ENCODE measurements at places on chromosomes 2 and 18. TPM values are rescaled to one million over a fixed set of nuclear protein-coding genes. Genes with fewer than 3 reads are reported as not detected.
A peak's percentile ranks its signal among the peaks of the same experiment; 100 is the strongest.

Gene CHRND
- total RNA-seq, result not detected

Gene PCARE
- not detected for total RNA-seq

Gene CYP27C1
- total RNA-seq, result not detected

Gene SCN2A
- total RNA-seq, result not detected

Gene ACVR1C
- 2.4 TPM for total RNA-seq

Gene UGT1A10
- total RNA-seq, result not detected

Gene RAB17
- total RNA-seq, result not detected

Gene TTR
- total RNA-seq, result not detected

Gene LINC00305
- total RNA-seq, result not detected

Gene C1QL2
- not detected for total RNA-seq

Gene ABCG5
- total RNA-seq, result not detected

Gene COL5A2
- 1.0 TPM for total RNA-seq

DNA sequence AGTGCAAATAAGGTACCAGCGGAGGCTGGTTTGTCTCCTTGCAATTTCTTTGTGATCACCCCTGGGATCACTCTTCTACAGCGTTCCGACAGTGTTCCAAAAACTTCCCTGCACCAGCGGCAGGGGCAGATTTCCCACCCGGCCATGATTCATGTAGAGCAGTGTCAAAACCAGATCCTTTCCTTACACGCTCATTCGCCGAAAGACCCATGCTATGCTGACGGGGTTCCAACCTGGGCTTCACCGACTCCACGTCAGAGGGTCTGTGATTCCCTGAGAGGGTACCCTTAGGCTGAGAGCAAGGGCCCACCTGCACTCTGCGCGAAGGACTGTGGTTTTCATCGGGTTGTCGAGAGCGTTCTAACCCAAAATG lies 423 bp upstream of the TTC27 start:
- no peak for DNase-seq

GRCh38 chr18:70116949-70117348 lies 88.5 kb downstream of the RTTN start:
- no peak for DNase-seq

- DNase-seq, result peak; percentile 56
These were observed 884 bp downstream of the HES6 start for GRCh38 chr2:238238766-238239542.

DNA sequence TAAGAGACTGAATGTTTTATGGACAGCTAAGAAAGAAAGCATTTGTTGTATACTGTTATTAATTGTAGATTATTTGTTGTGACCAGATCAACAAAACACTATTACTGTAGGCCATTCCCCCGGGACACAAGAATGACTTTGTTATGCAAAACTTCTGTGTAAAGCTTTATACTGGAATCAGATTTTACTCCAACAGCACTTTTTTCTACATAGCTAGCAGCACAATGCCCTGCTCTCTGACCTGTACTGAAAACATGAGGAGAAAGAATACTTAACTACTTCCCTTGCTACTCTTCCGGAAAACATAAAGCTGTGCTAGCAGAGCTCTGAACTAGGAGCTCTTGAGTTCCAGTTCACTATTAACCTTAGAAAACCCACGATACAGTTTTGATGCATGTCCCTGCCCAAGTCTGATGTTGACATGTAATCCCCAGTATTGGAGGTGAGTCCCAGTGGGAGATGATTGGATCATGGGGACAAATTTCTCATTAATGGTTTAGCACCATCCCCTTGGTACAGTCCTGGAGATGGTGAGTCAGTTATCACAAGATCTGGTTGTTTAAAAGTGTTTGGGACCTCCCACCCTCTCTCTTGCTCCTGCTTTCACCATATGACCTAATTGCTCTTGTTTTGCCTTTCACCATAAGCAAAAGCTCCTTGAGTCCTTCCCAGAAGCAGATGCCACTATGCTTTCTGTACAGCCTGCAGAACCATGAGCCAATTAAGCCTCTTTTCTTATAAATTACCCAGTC lies 601.1 kb upstream of the PIK3C3 start:
- DNase-seq, result no peak

GRCh38 chr2:188414869-188415753 lies 123.4 kb downstream of the GULP1 start:
- DNase-seq, result no peak

- no peak for DNase-seq
These were observed 164.6 kb downstream of the TMEM247 start for GRCh38 chr2:46643951-46644350.

- no peak for DNase-seq
These were observed 1.0 kb downstream of the LIMS1 start for GRCh38 chr2:108535357-108535631.

DNA sequence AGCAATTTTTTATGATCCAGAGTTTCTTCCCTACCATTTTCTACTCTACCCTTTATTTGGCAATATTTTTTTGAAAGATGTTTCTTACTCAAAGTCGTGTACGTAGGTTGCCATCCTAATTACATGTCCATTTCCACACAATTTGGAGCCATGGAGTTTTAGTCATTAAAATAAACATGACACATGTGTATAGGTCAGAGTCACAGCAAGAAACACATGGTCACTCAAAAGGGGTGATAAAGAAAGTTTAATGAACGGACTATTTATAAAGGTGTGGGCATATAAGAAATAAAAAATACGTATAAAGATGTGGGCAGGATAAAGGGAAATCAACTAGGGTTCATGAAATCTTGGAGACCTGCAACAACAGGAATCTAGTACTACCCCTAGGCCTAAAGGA lies 138.9 kb downstream of the SLC4A10 start:
- no peak for DNase-seq

- DNase-seq, result no peak
These were observed 61.5 kb downstream of the RPRM start for GRCh38 chr2:153417077-153417476.

- DNase-seq, result no peak
These were observed 608.7 kb upstream of the REG3G start for GRCh38 chr2:78416625-78417300.

DNA sequence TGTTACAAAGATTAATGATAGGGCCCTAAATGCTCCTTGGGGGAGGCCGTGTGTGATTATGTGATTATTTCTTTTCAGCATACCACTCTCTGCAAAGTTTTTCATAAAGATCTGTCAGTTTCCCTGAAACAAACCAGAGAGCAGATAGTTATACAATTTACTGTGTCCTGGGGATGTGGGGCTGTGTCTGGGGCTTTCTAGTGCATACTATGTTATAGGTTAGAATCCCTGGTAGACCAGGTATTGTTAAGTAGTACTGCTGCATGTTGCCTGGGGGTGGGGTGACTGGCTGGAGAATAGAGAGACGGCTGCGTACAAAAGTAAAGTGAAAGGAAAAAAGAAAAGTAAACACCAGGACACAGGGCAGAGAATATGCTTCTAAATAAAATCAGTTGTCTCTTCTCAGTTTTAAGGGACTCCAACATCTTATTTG lies 3.3 kb upstream of the CCBE1 start:
- DNase-seq, result no peak

GRCh38 chr18:3213300-3214059 lies 6.3 kb downstream of the MYOM1 start:
- no peak for DNase-seq

DNA sequence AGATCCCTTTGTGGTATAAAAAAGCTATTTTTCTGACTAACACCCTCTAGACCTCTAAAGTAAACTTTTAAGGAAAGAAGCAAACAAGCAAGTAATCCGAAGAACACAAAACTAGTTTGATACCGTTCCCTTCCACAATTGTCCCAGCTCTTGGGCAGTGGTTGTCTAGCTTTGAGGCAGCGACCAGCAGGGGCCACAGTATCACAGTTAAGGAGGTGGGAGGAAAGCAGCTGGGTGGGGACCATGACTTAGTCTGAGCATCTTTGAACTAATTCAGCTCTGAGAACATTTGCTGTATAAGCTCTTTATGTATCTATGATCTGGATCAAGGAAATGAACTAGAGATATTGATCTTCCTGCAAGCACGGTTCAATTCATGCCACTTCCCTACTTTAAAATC lies 51.0 kb downstream of the SF3B1 start:
- DNase-seq, result no peak

GRCh38 chr18:54247511-54248175 lies 21.7 kb upstream of the POLI start:
- DNase-seq, result no peak

GRCh38 chr2:181957668-181958067 lies 28.0 kb upstream of the PPP1R1C start:
- DNase-seq, result no peak

- DNase-seq, result no peak
These were observed 6.1 kb upstream of the DIPK1C start for GRCh38 chr18:74463254-74463653.

DNA sequence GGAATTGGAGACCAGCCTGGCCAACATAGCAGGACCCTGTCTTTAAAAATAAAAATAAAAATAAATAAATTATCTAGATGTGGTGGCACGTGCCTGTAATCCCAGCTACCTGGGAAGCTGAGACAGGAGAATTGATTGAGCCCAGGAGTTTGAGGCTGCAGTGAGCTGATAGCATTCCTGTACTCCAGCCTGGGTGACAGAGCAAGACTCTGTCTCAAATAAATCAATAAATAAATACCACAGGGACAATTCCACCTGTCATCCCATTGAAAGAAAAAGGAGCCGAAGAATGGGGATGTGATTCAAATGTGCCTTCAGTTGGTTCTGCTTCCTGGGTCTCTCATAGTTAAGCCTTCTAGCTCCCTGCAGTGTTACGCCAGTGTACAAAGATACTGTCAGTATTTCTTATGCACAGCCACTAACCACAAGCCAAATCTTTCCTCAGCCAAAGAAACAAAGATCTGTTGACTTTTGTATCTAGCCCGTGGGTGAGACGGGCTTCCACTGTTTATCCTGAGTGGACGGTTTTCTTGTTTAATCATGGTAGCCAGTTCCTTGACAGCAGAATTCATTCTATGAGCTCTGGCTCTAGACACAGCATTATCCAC lies 12.6 kb downstream of the LGALSL start:
- DNase-seq, result no peak

DNA sequence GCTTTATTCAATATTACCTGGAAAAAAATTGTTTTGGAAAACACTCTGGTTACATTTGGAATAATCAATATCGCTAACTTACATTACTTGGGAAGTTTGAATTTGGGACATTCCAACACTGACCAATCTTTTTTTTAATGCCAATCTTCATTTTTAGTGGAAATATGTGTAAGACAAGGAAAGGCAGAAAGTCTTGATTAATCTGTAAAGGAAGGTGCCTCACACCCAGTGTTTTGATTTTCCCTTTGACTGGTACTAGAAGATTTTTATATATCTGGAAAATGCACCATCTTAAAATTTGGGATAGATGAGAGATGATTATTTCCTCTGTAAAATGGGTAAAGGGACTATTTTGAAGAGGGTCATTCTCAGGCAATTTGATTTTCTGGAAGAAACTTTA lies 879.2 kb upstream of the ZEB2 start:
- DNase-seq, result no peak
